ENCODE measurements at places on chromosomes 7 and 10.

GRCh38 chr10:22435650-22436049, 90.4 kb downstream of the SPAG6 start:
- DNase-seq, result no peak

- DNase-seq, result no peak
Measured at GRCh38 chr7:50308203-50308531, 3.7 kb downstream of the IKZF1 start.

- no peak for DNase-seq
Measured at GRCh38 chr7:128032605-128033235, 1.5 kb upstream of the LRRC4 start.

GRCh38 chr7:47347346-47347745, 234.6 kb downstream of the TNS3 start:
- no peak for DNase-seq

- no peak for DNase-seq
Measured at GRCh38 chr10:77571490-77571889, 66.1 kb downstream of the KCNMA1 start.

Measured in CD4-positive, alpha-beta T cell treated with Interleukin-1 beta for 1 hour (primary cell).